ENCODE measurements at places on chromosomes 16 and 17.

DNA sequence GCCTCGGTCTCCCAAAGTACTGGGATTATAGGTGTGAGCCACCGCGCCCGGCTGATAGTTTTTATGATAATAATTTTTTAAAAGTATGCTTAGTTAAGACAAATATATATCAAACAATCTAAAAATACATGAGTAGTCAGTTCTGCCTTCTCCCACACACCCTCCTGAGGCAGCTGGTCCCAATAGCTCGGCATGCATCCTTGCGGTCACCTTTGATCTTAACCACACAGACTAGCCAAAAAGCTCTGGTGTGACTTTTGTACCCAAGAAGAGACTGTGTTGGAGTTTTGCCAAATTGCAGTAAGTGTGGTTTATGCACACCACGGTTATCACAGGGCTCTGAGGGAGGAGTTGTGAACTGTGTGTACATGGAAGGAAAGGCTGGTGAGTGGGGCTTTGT, 25.6 kb downstream of the ATP6V0A1 start:
- DNase-seq, result no peak

GRCh38 chr16:73813527-73813926, 483.1 kb upstream of the PSMD7 start:
- no peak for DNase-seq

DNA sequence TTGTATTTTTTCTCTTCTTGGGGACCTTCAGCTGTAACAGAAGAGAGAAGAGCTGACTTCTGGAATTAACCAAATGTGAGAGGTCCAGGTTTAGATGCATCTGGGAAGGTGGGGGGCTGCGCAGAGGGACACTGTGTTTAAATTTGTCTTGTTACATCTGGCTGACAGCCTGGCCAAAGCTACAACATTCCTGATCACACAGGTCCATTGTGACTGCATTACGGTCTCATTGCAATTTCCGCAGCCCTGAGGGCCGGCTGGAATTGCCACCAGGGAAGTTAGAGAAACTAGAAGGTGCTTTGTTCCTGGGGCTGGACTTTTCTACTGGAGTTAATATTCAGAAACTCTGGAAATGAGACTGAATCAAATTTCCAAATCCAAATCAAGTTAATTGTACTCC, 37.9 kb upstream of the LRRC75A start:
- no peak for DNase-seq

DNA sequence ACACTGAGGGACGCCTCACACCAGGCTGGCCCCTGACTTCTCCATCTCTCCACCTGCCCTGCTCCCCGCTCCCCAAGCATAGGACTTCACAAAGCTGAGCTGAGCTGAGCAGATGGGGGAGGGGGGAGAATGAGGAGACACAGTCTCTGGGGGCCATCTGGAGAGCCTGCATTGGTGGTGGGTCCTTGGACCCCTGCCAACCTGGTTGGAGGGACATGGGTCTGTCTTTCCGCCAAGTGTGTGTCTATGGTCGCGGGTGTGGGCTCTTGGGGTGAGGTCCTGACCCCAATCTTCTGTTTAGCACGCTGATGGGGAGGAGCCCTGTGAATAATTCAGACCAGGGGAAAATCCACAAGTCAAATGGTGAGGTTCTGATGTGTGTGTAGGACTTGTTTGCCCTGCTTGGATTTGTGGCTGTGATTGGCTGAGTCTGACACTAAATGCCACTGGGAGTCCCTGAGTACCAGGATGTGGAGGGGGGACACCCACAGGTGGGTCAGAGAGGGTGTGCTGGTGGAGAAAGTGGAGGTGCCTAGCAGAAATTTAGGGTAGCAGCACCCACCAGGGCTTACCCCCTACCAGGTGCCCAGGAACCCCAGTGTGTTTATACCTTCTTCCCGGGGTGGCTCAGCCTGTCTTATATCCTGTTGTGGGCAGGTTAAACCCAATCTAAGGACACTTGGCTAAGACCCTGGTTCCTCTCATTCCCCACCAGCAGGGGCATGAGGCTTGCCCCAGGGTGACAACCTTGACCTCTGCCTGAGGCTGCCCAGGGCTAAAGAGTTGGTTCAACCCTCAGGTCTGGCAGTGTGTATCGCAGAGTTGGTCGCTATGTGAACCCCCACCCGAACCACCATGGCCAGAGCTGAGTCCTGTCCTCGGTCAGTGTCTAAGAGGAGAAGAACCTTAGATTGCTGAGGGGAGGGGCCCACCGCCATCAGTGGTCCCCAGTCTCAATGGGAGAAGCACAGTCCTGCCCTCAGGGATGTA, 2.1 kb downstream of the FMNL1 start:
- DNase-seq, result no peak

DNA sequence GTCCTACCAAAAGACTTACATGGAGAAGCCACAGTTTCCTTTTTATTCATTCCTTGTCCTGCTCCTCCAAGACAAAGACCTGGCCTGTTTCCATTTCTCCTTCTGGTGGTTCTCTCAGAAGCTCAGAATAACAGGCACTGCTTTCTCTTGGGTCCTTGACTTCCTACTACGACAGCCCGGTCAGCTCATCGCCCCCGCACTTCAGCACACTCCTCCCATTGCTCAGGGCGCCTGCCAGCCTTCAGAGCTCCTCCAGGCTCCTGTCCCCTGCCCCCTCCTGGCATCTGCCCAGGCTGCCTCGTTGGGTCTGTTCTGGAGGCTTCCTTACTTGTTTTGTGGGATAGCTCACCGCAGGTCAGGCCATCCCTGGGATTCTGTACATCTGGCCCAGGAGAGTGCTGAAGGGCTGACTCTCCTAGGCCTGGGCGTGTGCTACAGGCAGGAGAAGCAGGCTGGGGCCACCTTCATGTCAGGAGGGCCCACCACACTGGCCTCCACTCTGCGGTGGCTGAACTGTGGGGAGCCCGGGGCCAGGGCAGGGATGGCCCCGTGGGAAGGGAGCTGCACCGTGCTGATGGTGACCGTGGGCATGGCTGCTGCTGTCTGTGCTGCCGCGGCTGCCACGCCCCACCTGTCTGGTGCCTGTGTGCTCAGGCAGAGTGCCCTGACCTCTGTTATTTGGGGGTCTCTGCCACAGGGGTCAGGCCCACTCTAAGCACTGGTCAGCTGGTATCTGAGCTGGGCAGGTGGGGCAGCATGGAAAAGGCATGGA, 17.7 kb downstream of the TCF25 start:
- DNase-seq, result no peak

GRCh38 chr16:67936880-67937605, 393 bp upstream of the PSMB10 start:
- peak; percentile 45 for DNase-seq

DNA sequence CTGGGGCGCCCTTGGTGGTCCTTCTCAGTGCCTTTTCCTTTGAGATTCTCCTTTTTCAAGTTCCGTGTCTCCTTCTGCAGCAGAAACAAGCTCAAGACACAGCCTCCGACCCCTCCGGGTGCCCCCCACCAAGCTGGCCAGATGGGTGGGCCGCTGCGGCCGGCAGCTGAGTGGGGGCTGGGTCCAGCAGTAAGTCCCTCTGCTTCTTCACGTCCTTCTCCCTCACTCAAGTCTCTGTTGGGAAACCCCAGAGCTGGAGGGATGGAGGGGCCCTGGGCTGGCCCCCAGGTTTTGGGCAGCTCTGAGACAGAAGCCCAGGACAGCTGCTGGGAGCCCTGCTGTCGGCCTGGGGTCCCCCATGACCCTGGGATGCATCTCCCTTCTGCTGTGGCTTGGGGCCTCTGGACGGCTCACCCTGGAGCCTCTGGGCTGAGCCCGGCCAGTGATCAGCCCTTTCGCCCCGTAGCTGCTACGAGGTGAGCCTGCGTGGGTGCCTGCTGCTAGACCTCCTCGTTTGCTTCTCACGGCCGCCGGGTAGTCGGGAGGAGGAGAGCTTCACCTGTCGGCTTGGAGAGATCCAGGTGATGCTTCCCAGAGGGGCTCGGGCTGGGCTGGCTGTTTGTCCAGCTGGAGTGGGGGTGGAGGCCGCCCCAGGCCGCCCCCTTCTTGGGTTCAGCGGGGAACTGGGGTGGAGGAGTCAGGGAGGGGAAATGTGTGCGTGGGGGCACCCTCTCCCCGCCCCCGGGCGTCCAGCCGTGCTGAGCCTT, 10.7 kb downstream of the ENGASE start:
- DNase-seq, result no peak

DNA sequence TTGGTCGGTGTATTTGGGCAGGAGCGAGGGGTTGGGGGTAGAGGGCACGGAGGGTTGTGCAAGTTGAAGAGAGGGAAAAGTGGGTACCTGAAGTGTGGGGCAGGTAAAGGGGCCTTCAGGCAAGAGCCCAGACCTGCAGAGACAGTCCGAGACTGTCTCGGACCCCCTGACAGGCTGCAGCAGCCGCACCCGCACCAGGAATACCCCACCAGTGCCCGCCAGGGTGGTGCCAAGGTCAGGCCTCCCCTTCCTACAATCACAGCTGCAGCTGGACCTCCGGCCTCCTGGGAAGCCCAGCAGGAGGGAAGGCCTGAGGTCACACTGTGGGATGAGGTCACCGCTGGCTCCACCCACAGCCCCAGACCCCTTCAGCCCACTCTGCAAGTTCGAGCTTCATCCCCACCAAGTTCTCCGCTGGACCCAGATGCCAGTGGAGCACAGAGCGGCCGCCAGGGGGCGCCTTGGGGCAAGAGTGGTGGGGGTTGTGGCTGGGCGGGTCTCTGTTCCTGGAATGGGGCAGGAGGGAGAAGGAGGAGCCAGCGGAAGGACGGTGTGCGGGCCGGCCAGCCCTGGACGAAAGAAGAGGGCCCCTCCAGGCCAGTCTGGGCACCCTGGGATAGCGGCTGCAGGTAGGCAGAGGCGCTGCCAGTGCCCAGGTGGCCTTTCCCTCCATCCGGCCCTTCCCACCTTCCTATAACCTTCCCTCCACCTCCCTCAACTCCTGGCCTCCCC, at the start of gene HSD3B7:
HSD3B7 (plus strand) TSS at position 539 of the 732 bp plus-strand sequence. CDS start 452 bp downstream, outside the sequence.
- DNase-seq, result peak; percentile 59

DNA sequence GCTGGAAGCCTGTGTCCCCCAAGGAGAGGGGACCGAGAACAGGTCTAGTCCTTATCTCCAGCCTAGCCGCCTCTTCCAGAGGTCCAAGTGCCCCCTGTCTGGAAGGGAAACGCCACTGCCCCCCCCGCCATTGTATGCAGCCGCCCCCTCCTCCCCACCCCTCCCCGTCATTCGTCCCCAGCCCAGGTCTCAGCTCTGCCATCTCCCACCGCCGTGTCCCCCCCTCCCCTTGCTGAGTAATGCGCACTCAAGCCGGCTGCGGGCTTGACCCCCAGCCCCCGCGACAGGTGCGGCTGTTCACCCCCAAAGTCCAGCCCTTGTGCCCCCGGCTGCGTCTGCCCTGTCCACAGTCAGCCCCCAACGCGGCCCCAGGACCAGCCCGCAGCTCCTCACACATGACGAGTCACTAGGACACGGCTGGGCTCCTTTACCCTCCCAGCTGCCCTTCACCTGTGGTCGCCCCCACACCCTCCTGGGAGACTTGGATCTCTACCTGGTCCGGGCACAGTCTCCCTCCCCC, 622 bp downstream of the GPRC5B start:
- no peak for DNase-seq

Data from skin of body (tissue), 3 donors.